Activated T-cell treated with anti-CD3 and anti-CD28 coated beads for 4 hours (primary cell): ENCODE measurements at places on chromosomes 2 and 18.

GRCh38 chr18:58004317-58004716 is 39.7 kb upstream of the NEDD4L start:
- DNase-seq: no peak

DNA sequence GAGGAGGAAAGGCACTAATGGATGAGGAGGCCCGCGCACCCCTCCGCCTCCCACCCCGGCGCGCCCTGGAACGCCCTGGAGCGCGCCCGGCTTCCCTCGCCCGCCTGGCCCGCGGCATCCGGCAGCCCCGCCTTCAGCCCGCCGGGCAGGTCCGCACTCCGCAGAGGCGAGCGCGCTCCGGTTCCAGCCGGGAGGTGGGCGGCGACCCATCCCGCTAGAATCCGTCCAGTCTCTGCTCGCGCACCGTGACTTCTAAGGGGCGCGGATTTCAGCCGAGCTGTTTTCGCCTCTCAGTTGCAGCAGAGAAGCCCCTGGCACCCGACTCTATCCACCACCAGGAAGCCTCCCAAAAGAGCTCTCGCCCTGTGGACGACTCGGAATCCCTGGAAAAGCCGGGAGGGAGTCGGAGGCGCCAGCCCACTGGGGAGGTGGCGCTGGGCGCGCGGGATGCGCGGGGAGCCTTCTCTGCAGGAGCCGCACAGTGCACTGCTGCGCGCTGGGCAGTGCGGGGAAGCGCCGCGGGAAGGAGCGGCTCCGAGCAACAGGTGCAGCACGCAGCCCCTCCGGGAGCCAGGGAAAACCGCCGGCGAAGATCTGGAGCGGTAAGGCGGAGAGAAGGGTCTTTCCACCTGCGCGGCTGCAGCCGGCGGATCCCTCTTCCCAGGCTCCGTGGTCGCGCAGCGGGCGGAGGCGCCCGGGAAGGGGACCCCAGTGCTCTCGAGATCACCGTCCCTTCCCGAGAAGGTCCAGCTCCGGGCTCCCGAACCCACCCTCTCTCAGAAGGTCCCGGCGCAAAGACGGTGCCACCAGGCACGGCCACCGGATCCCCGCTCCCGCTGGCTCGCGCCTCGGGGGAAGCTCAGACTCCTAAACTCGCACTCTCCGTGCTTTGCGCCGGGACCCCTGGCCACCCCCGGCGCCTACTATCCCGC is at the start of gene GALR1:
GALR1 (plus strand) TSS at position 280 of the 932 bp plus-strand sequence. CDS start 701 bp downstream, outside the sequence.
- DNase-seq: no peak

DNA sequence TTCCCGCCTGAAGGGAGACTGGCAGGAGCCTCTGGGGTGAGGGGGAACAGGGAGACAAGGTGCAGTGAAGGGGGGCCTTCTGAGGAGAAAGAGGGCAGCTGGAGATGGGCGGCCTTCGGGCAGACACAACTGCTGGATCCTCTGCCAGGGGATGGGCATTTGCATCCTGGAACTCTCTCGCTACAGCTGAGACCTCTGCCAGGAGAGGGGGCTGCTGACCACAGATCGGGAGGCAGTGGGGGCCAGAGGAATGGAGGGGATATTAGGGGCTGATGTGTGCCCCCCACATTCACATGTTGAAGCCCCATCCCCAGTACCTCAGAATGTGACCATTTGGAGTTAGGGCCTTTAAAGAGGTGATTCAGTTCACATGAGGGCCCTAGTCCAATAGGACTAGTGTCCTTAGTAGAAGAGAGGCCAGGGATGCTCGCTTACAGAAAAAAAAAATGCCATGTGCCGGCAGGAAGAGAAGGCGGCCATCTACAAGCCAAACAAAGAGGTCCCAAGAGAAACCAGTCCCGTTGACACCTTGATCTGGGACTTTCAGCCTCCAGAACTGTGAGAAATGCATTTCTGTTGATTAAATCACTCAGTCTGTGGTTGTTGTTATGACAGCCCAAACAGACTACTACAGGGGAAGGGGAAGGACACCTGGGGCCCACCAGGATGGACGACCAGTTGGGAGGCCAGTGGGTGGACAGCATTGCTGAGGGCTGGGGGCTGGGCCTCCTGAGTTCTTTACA is 50.0 kb downstream of the TRABD2A start:
- no peak for DNase-seq

DNA sequence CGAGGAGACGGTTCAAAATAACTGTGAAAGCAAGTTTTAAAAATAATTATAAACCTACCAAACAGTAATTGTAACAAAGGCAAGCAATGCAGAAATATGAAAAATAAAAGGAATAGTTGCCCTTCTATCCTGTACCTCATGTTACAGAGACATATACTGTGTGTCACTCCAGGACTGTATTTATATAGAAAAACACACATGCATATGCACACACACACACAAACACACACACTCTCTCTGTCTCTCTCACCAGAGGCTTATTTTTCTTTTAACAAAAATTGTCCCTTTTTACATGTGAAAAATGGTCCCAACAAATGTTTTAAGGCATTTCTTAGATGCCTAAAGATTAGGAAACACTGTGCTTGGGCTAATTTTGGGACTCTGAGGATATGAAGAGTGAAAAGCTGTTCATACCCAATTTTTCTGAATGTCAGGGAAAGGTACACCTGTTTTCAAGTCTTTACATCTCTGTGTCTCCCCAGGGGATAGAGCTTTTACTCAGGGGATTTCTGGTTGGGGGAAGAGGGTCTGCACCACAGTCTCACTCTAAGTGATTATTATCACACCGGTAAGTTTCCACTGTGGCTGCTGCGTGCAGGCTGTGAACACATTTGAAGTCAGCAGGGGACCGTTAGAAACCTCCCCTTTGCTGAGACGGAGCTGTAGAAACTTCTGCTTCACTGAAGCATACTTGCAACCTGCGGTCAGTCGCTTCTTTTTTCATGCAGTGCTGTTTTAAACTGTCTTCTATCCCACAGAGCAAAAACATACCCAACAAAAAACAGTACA is 51.4 kb upstream of the SPAG16 start:
- peak; percentile 9 for DNase-seq

DNA sequence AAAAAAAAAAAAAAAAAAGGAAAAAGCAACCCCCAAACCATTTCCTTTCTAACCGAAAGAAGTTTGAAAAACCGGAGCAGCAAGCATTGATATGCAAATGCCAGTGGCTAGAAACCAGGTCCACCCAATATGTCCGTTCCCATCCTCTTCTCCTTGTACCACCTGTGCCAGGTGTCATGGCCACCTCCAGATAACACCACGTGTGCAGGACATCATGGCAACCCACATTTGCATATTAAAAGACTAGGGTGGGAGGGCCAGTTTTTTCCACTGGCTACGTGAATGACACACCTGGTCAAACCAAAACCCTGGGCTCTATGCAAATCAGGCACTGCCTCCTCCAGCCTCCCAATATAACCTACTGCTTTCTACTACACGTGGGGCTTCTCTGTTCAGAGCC is 303.3 kb upstream of the GULP1 start:
- no peak for DNase-seq

- no peak for DNase-seq
Observed at GRCh38 chr18:3350566-3351527, 88.9 kb downstream of the MYL12B start.

DNA sequence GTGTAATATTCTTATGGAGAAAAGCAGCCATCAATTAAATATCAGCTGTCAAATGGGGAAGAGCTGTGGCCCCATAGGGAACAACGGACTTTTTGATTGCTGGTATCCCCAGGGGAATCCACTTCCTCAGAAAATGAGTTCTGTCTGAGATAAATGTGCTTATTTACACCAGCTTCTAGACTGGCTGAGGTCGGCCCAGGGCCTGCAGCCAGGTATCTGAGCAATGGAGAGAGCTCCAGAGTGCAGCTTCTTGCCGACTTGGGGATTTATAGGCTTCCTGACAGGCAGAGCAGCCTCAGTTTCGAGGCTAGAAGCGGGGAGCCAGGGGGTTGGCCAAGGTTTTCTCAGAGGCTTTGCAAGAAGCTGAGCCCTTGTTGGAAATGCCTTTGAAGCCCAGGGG is 67.2 kb downstream of the MCFD2 start:
- DNase-seq: no peak

DNA sequence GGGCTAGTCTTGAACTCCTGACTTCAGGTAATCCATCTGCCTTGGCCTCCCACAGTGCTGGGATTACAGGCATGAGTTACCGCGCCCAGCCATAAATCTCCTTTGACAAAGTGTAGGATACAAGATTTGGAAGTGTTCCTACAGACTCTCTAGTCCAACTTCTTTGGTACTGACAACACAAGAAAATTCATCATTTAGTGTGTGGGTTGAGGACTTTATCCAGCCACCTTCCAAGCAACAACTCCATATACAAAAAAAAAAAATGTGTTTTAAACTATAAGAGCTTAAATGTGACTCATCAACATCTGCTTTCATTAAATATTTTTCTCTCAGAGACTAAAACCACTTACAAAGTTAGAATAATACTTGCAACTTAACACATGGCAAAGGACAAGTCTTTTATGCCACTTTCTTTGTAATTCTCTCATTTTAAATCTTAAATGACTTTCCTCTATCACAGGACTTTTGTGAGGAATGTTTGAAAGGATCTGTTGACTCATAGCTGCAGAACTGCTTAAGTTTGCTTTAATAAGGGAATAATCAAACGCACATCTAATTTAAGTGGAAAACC is 46.2 kb upstream of the ITGAV start:
- no peak for DNase-seq

DNA sequence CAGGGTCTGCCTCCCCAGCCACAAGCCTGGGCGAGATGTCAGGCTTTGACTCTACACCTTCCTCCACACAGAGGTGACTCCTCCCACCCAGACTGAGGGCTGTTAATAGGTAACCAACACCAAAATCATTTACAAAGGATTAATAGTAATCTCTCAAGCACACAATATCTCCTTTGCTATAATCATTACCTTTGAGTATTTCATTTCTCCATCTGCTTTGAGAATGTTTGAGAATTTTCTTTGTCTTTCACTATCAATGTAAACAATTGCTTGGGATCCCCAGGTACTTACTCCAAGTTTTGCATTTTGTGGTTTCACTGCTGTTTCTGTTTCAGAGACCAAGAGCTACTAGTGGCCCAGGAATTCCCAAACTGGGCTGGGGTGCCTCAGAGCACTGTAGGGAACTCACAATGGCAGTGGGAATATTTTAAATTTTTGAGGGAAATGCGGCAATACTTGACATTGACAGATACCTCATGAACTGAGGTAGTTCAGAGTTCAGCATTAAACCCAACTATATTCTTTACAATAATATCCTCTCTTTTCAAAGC is 166.4 kb upstream of the MGAT5 start:
- no peak for DNase-seq

DNA sequence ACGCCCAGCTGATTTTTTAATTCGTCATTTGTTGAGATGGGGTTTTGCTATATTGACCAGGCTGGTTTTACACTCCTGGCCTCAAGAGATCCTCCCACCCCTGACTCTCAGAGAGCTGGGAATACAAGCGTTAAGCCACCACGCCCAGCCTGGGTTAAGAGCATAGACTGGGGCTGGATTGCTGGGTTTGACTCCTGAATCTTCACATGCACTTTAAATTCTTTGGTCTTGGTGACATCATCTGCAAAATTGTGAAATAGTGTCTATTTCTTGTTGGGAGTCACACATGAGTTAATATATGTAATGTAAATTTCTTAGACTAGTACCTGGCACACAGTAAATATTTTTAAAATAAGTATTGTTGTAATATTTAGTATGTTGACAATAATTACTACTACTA is 257.4 kb downstream of the DOK6 start:
- DNase-seq: no peak

GRCh38 chr2:222302178-222303018 is 3.6 kb upstream of the PAX3 start:
- DNase-seq: no peak

GRCh38 chr2:167489325-167489724 is 601.0 kb downstream of the XIRP2 start:
- DNase-seq: no peak

DNA sequence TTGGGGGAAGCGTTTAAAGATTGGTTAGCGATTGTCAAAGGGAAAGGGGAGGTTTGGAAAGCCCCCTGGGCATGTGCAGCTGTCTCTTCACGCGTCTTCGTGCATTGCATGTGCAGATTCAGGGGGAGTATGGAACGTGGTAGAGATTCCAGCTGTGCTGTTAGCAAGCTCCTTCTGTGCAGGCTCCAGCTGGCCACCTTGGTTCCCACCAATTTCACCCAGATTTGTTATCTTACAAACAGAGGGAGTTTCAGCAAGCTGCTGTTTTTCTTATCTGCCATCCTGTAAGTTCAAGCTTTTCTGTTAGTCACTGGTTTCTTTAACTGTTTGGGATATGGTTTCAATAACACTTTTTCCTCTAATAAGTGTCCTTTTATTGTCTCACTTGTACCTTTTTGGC is 30.4 kb downstream of the FARP2 start:
- no peak for DNase-seq

- no peak for DNase-seq
Observed at GRCh38 chr18:36350251-36350651, 52.7 kb downstream of the FHOD3 start.

GRCh38 chr2:76825140-76825970 is 696.8 kb downstream of the LRRTM4 start:
- no peak for DNase-seq

DNA sequence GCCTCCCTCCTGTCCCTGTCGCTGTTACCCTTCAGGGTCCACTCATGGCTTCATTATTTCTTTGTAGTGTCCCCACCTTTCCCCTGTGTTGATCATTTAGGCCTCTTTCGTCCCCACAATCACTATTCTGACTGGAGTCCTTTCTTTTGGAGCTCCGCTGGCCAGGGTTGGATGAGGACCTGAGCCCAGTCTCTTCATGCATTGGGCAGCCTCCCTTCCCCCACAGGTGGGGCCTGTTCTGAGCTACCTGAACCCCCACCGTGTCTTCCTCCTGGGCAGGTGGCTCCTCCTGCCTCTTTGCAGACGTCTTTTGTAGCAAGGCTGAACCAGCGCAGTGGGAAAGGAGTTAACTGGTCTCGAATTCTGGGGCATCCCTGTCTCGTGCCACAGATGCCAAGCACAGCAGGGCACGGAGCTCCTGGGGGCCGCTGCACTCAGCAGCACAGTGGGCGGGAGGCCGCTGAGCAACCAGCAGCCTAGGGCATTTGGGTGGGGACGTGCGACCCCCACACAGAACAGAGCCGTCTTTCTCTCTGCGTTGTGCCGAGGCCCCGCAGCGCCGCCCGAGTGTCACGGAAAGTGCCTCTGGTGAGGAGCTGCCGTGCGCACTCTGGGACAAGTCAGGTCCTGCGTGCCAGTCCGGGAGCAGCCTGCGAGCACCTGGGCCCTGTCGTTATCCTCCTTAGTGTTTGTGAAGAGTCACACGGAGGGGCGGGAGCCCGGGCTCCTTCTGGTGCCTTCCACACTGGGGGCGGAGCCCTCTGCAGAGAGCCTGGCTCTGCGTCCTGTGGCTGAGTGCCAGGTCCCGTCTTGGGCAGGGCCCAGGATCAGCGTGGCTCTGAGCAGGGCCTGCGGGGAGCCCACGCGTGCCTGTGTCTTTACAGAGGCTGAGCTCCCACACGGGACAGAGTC is 130.1 kb downstream of the NFATC1 start:
- no peak for DNase-seq
